ENCODE measurements at places on chromosomes 6 and 20.

DNA sequence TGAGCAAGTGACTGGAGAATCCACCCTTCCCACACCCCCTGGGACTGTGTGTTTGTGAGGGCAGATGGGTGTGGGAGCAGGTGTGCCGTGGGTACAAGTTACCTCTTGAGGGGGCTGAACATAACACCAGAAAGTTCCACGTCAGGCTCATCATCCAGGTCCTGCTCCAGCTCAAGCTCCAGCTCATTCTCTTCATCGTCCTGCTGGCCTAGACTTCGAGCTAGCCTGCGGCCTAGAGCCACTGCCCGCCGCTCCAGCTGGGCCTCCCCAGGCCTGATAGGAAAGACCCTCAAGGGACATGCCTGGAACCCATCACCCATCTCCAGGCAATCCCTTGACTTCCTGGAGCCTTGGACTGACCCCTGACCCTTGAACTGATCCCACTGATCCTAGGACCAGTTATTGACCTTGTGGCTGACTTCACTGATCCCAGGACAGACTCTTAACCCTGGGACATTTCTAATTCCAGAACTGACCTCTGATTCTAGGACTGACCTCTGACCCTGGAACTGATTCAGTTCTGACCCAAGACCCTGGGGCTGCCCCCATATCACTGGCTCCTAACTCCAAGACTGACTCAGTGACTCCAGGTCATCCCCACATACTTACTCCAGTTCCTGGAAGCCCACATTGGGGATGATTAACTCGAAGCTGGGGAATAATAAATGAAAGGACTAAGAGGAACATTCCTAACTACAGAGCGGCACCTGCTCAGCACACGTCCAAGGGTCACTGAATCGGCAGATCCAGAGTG lies 11.8 kb upstream of the SPAG4 start:
- DNase-seq: no peak

DNA sequence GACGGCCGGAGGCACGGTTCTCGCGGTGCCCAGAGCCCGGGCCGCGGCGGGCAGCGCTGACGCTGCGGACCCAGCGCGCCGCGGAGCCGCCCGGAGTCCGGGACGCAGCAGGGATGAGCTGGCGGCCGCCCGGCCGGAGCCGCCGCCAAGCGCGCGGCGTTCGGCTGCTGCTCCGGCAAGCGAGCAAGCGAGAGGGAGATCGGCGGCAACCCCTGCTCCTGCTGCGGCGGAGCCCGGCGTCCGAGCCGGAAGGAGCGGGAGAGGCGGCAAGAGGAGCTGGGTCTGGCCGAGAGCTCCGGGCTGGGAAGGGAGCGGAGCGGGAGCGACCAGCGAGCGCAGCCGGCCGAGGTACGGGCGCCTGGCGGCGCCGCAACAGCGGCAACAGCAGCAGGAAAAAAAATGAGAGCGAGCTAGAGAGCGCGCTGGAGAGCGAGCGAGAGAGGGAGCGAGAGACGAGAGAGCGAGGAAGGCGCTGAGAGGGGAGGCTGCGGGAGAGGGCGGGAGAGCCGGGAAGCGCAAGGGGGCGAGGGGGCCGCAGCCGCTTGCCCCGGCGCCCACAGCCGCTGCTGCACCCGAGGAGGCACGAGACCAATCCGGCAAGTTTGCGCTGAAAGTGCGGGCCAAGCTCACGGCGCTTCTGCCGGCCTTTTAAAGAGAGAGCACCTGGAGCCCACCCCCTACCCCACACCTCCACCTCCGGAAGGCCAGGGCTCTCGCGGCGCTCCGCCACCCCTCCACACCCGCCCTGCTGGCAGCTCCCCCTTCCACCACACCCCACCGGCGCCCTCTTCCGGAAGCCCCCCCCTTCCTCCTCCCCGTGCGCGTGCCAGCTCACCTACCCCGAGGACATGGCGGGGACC lies 496 bp downstream of the GRM4 start:
- DNase-seq: no peak

GRCh38 chr20:33539129-33539528 lies 49.2 kb downstream of the CBFA2T2 start:
- no peak for DNase-seq

GRCh38 chr6:161750686-161751085 lies 476.8 kb upstream of the AGPAT4 start:
- no peak for DNase-seq

DNA sequence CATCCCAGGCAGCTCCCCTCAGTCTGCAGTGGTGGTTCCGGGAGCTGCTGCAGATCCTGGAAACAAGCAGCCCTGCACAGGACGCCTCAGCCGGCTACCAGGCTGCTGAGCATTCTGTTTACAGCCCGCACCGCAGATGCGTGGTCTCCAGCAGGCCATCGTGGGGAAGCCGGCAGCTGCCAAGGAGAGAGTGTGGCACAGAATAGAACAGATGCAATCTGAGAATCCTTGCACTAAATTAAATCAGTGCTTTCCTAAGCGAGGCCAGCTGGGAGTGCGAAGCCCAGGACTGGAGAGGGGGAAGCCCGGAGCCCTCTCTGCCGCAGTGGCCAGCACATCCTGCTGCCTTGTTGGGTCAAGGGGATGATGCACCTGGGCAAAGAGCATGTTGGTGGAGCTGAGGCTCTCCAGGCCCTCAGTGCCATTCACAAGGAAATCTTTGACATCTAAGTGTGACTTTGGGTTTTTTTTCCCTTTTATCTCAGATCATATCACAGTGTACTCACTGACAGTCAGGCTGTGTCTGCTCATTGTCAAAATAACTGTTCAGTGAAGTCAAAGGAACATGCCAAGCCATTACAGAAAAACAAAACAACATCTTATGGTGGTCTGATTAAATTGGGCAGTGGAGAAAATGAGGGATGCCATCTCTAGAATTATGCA lies 118.1 kb downstream of the SYNDIG1 start:
- DNase-seq: no peak

- no peak for DNase-seq
Observed at GRCh38 chr6:108211671-108212070, 45.8 kb downstream of the NR2E1 start.

Measured in astrocyte of the cerebellum (primary cell).